Naive thymus-derived CD8-positive, alpha-beta T cell (primary cell): ENCODE measurements at places on chromosomes 13 and 19. TPM values are rescaled to one million over a fixed set of nuclear protein-coding genes. Genes with fewer than 3 reads are reported as not detected.

Gene CYP4F3
- total RNA-seq, result not detected

Gene GZMM
- 55.9 TPM for total RNA-seq

Gene EBI3
- 0.47 TPM for total RNA-seq

Gene GNG14
- total RNA-seq, result not detected

Gene LHB
- not detected for total RNA-seq

Gene PPP2R1A
- total RNA-seq, result 184 TPM

Gene C19orf81
- total RNA-seq, result 1.9 TPM

Gene NPAS1
- total RNA-seq, result 1.1 TPM

DNA sequence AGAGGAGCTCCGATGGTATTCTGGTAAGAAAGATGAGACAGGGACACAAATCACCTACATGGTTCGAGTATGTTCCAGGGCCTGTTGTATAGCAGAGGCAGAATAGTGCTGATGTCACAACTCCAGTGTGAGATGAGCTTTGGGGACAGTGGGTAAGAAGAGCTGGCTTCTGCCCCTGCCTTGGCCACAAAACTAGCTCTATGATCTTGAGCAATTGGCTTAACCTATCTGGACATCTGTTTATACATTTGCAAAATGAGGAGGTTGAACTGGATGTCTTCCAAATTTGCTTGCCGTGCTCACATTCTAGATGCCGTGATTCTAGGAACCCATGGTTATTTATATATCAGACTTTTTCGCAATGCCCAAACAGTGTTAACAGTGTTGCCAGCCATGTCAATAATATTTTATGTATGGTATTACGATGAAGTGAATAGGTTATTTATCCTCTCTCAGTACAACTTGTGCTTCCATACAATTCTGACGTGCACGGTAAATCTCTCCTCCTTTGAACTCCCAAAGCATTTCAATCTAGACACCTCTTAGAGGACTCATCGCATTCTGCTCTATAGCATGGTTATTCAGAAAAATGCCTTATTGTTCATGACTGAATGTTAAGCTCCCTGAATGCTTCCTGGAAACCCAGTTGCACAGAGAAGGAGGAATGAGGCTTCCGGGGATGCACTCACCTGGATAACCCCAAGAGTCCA lies 316.0 kb downstream of the FOXO1 start:
- no peak for DNase-seq

DNA sequence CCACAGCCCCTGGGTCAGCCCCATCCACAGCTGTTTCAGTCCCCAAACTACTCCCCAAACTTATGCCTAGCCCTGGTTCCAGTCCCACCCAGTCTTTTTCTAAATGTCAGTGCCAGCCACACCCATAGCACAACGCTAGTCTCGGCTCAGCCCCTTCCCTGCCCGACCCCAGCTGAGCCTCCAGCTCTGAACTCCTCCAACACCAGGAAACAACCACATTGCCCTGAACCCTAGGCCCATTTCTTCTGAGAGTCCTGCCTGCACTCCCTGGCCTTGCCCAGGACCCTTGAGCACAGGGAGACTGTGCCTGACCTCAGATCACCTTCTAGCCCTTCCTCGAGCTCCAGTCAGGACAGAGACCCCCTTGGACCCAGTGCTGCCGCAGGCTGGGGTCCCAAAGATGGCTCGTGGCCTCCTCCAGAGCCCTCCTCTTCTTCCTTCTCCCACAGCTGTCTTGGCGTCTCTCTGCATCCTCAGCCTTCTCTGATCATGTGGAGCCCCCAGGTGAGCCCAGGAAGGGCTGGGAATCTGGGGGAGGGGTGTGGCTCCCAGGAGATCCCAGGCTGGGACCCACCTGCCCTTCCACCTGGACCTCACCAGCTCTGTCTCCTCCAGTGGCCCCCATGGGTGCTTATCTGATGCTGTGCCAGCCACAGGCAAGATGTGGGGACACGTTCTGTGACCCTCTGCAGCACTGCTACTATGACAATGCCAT lies 33.0 kb upstream of the IGFL1 start:
- no peak for DNase-seq

DNA sequence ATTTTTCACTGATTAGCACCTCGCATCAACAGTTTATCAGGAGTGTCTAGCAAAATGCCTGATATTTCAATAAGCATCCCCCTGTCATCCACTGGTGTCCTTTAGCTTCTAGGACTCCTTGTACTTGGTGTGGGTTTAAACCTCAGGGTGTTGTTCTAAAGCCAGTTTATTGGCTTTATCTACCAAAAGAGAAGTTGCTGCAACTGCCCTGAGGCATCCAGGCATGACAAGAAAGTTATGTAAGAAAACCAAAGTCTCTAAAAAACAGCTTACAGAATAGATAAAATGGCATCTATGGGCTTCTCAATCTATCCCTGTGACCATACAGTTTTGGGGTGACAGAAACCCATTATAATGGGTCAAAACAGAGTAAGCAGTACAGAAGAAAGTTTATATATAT lies 120.3 kb upstream of the ZNF91 start:
- DNase-seq, result no peak

- no peak for DNase-seq
Observed at GRCh38 chr13:48402325-48402932, 10.5 kb downstream of the LPAR6 start.

DNA sequence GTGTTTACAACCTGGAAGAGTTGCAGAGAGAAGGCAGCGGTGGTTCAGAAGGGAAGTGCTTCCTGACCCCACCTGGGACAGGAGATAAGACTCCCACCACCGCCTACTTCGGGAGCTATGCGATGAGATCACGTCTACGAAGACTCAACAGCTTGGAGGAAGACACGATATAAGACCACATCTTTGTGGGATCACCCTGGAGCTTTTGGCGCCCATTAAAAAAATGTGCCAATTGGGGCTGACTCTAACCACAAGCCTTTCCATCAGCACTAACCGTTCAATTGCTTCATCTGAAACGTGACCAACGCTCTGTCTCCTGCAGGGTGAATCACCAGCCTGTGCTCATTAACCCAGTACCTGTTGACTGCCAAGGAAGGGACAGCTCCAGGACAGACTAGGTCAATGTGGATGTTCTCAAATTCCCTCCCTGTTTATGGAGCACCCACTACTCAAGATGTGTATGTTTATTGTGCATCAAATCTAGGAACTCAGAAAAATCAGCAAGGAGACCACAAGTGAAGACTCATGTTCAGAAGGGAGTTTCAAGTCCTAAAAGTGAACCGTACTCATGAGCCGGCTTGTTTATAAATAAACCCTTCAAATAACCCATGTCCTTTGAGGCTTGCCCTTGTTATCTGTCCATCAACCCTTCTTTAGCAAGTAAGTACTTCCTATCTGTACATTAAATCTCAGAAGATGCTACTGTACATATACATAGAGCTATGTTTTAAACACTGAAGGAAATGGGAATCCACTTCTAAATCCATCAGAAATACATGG lies 67.5 kb downstream of the LATS2 start:
- DNase-seq, result no peak

DNA sequence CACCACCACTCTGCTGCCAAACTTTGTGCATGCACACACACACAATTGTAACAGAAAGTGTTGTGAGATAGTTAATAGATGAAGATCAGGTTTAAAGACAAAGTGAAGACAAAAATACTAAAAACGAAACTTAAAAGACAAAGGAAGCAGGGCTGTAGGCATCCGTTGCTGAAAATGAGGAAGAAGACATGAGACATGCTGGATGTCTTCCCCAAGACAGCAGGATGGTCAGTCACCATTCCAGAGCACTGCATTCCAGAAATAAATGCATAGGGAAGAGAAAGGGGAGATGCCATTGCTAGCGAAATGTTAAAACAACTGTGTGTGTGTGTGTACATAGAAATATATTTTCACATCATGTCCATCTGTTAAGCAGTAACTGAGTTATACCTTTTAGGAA lies 520.1 kb downstream of the SUCLA2 start:
- no peak for DNase-seq

GRCh38 chr13:74573654-74574053 lies 439.4 kb upstream of the KLF12 start:
- no peak for DNase-seq

- no peak for DNase-seq
Observed at GRCh38 chr19:12800923-12801465, 606 bp downstream of the PRDX2 start.

GRCh38 chr19:30552593-30552992 lies 180.4 kb downstream of the ZNF536 start:
- no peak for DNase-seq

DNA sequence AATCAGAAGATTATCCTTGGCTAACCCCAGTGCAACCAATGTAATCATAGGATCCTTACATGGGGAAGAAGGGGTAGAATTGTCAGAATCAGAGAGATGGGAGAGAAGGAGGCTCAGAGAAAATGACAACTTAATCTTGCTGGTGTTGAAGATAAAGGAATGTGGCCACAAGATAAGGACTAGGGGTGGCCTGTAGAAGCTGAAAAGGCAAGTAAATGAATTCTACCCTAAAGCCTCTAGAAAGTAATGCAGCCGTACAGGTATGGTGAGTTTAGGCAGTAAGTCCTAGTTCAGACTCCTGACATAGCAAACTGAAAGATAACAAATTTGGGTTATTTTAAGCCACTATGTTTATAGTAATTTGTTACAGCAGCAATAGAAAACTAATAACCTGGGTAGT lies 718.5 kb downstream of the SLITRK6 start:
- no peak for DNase-seq
